Aorta (tissue), 5 donors: ENCODE measurements at places on chromosomes 6 and 20. TPM values are rescaled to one million over a fixed set of nuclear protein-coding genes. Genes with fewer than 3 reads are reported as not detected.

DNA sequence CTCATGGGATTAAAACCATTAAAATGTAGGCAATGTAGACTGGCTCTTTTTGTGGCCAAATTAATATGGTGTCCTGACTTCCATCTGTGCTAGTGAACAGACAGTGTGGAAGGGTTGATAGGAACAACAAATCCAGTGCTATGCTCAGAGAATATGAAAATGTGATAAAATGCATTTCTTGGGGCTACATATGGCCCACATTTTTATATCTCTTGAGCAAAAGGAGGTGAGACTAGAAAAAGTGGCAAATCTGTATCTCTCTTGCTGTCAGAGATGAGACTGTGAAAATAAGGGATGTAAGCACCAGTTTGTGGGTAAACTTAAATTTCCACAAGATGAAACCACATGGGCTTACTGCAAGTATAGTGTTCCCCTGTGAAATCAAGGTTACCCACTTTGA is 162.1 kb downstream of the PHF3 start:
- DNase-seq = no peak

DNA sequence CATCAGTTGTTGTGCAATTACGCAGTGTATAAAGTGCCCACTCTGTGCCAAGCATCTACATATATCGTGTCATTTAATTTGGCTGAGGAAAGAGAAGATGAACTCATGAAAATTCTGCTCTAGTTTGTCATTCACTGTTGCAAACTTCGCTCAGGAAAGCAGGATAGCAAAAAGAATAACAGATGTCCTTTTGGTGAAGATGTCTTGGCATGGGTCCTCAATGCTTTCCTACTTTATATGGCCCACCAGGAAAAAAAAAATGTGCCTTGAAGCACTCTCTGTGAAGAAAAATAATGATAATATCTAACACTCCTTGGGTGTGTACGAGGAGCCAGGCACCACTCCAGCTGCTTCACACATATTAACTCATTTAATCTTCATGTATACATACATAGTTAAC is 5.6 kb upstream of the PHACTR1 start:
- DNase-seq = no peak

DNA sequence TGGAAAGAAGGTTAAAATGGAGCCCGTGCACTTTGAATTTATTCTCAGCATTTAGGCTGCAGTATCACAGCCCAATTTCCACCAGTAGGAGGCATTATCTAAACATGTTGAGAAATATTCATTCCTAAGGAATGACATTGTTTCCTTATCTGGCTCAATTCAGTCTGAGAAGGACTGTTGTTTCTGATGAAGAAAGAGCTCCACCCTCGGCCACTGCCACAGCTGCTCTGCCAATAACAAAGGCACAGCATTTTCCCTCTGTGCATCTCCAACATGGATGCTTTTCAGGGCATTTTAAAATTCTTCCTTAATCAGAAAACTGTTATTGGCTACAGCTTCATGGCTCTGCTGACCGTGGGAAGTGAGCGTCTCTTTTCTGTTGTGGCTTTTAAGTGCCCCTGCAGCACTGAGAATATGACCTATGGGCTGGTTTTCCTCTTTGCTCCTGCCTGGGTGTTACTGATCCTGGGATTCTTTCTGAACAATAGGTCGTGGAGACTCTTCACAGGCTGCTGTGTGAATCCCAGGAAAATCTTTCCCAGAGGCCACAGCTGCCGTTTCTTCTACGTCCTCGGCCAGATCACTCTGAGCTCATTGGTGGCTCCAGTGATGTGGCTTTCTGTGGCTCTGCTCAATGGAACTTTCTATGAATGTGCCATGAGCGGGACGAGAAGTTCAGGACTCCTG is at the start of gene CALHM5:
Gene CALHM5 (plus strand): TSS at position 216 of the 687 bp plus-strand sequence. CDS start 58 bp downstream, at position 274.
- peak; percentile 79 for DNase-seq

DNA sequence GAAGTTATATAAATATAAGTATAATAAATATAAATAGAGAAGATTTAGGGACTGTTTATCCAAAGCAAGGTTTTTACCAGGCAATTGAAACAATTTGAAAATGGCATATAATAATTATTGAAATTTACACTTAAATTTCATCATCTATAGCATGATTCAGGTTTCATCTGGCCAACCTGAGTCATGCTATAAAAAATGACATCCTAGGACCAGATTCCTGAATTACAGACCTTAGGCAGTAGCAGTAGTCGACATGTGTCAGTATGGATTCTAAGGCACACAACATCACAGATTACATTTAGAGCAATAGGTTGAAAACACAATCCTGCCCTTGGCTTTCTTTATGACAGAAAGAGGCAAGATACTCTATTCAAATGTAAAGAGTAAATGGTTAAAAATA is 592.3 kb downstream of the PHF3 start:
- DNase-seq = no peak

GRCh38 chr6:32198345-32198696 is 5.9 kb upstream of the GPSM3 start:
- DNase-seq = no peak

DNA sequence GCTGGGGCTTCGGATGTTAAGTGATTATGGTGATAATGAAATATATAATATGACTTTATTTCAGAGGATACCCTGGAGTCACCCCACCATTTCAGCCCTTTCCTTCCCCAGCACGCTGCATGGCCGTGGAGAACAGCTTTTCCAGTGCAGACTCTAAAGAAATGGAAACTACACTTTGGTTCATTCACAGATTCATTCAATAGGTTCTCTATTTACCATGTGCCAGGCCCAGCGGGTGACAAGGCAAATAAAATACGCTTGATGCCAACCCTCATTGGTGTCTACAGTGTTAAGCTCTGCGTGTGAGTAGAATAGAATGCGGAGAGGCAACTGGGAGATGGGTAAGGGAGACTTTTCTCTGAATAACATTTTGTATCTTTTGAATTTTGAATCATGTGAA is 89.7 kb downstream of the TCP11 start:
- DNase-seq = peak; percentile 20

GRCh38 chr6:120405947-120406346 is 928.3 kb downstream of the TBC1D32 start:
- DNase-seq = no peak

DNA sequence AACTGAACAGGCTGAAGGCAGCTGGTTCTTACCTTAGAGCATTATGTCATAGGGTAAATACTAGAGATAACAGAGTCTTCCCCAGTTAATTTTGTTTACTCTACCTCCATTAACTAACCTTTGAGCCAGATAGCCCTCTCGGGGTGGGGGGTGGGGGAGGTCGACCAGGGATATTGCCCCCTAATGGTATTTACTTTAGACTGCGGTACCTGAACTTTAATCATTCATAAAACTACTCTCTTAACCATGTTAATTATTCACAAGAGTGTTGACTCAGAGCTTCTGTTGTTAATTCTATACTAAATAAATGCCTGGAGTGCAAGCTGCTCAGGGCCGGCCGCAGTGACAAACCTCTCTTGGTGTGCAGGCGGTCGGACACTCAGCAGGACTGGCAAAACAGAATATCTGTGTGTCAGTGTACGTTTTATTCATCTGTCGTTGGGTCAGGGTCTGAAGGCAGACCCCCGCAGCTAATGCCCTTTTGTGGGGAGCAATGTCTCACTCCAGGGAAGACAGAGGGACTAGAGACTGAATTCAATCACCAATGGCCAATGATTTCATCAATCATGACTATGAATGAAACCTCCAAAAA is 152.4 kb upstream of the COL21A1 start:
- DNase-seq = no peak

- no peak for DNase-seq
Measured at GRCh38 chr20:5973172-5973571, 22.7 kb downstream of the MCM8 start.

- DNase-seq = no peak
Measured at GRCh38 chr20:50552979-50553378, 42.8 kb downstream of the PTPN1 start.

GRCh38 chr20:59966428-59966827 is 8.2 kb downstream of the CDH26 start:
- DNase-seq = no peak

DNA sequence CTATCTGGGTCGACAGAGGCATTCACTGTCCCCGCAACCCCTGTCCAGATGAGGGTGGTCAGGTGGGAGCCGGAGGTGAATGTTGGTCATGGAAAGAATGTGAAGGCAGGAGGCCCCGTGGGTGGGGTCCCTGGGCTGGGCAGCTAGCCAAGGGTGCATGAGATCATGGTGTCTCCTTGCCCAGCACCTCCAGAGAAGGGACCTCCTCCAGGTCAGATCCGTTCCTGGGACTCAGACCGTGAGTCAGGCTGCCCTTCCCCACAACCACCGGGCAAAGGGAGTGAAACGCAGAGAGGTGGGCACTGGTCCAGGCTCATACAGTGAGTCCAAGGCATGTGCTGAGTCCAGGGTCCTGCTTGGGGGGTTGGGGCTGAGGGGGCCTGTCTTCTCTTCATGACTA is 3.5 kb downstream of the FOXS1 start:
- DNase-seq = peak; percentile 87

DNA sequence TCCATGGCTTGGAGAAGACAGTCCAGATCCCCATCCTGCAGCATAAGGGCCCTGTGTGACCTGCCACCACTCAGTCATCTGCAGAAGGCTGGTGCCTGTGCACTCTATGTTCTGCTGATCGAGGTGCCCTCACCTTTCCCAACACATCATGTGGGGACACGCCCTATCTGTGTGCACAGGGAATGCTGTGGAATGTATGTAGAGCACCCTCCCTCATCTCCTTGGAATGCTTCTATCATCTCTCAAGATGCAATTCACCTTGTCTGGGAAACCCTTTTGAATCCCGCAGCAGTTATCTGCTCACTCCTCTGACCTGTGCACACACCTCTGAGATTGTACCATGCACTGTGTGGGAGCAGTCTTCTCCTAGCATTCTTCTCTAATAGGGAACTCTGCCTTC is 207.2 kb upstream of the SSTR4 start:
- no peak for DNase-seq

DNA sequence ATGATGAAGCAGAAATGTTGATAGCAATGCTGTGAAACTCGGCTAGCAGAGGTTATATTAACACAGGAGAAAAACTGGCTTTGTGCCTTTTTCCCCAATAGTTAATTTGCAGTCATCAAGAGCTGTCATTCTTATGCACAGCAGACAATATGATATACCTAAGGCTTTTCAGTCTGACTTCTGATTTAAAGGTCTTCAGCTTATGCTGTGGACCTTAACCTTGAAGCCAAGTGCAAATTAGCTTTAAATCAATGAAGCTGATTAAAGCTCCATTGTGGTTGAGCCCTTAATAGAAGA is 171.6 kb upstream of the ID4 start:
- DNase-seq = no peak

GRCh38 chr6:136784910-136785746 is 7.1 kb downstream of the MAP3K5 start:
- DNase-seq = peak; percentile 79

DNA sequence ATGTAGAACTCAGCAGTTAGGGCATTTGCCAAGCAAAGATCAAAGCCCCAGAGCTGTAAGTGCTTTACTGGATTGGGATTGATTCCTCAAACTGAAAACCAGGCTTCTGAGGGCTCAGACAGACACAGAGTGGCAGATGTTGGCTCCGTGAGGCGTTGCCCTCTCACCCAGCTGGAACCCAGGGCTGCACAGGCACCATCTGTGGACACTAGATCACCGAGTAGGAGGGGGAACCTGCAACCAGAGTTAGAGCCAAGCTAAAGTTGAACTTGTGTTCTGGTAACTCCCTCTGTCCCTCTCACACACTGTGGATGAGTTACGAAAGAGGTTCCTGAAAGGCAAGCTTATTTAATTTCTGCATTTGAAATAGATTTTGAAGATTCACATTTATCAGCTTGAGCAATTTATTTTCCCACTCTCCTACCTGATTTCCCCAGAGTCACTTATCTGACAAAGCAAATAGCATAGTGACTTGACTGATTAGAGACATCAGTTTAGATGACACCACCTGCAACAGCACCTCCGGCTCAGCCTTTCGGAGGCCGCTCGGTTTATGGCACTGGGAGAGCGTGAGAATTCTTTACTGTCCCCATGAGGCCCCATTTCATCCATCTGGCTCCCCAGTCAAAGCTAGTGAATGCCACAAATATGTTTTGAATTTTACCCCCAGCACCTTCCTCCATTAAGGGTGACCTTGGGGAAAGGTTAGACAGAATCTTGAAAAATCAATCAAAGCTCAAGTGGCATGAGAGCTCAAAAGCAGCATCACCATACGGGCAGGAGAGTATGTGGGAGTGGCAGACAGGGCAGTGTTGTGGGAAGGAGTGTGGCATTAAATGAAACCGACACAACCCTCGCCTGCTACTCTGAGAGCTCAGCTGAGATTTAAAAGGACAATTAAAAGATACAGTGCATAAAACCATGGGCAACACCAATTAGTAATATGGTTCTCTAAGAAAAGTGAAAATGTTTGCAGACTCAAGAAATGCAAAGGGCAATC is 48.5 kb downstream of the RPF2 start:
- DNase-seq = no peak

Gene RIPOR2
- total RNA-seq = 16.1 TPM

Gene ALDH8A1
- total RNA-seq = 1.6 TPM

Gene BNIP5
- not detected for total RNA-seq

Gene ZC3H12D
- total RNA-seq = 1.2 TPM

Gene CST4
- not detected for total RNA-seq

Gene SMLR1
- total RNA-seq = not detected

Gene MAPK14
- total RNA-seq = 52.6 TPM

Gene POU5F1
- total RNA-seq = 2.2 TPM

Gene ASIP
- not detected for total RNA-seq
